NCI-H1694 (cell line): ENCODE measurements at places on chromosomes 2 and 18.

- DNase-seq, result no peak
Measured at GRCh38 chr18:9429662-9429993, 45.7 kb upstream of the RALBP1 start.

- DNase-seq, result no peak
Measured at GRCh38 chr2:233764761-233765160, 4.7 kb downstream of the UGT1A1 start.

- DNase-seq, result no peak
Measured at GRCh38 chr2:69561101-69561500, 82.4 kb downstream of the AAK1 start.

- DNase-seq, result no peak
Measured at GRCh38 chr18:46388286-46388685, 268.7 kb downstream of the LOXHD1 start.

GRCh38 chr2:207693641-207694249 lies 17.7 kb upstream of the CCNYL1 start:
- DNase-seq, result no peak

DNA sequence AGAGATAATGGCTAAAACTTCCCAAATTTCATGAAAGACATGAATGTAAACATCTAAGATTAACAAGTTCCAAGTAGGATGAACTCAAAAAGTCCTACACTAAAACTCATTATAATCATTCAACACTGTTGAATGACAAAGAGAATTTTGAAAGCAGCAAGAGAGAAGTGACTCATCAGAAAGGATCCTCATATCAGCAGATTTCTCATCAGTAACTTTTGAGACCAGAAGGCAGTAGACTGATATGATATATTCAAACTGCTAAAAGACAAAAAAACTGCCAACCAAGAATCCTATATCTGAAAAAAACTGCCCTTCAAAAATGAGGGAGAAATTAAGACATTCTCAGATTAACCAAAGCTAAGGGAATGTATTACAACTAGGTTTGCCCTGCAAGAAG lies 130.6 kb upstream of the OTX1 start:
- no peak for DNase-seq

DNA sequence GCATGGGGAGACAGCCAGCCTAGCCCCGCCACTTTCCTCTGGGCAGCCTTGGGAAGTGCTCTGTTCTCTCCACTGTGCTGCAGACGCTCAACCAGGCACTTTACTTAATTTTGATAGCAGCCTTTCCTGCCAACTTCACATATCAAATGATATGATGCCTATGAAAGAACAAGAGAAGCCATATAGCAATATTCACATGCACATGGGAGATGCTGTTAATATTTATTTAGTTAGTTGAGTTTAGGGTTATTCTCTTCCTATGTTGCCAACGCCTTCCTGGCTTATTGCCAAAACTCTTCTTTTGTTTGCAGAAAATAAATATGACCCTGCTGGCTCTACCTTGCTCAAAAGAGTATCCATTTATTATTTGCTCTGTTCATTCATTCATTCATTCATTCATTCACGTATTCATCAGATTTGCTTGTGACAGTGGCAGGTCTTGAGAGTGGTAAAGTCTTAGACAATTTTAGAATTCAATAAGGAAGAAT lies 99.3 kb downstream of the GATA6 start:
- DNase-seq, result no peak

- no peak for DNase-seq
Measured at GRCh38 chr2:221372159-221372884, 199.8 kb downstream of the EPHA4 start.

DNA sequence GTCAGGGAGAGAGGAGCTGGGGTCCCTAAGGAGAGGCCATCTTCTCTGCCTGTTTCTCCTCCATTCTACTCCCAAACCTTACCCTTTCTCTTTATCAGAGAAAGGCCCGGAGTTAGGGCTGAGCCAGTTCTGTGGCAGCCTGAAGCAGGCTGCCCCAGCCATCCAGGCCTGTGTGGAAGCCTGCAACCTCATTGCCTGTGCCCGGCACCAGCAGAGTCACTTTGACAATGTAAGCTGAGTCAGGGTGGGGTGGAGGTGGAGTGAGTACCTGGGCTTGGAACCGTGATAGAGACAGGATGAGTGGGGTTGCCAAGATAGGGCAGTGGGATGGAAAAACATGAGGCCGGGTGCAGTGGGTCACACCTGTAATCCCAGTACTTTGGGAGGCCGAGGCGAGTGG lies 5.2 kb downstream of the CHRNG start:
- DNase-seq, result no peak

GRCh38 chr18:5558851-5559250 lies 15.1 kb upstream of the EPB41L3 start:
- no peak for DNase-seq

GRCh38 chr2:96895032-96895745 lies 25.3 kb upstream of the SEMA4C start:
- no peak for DNase-seq

- DNase-seq, result no peak
Measured at GRCh38 chr2:207506426-207506825, 23.3 kb upstream of the CREB1 start.

DNA sequence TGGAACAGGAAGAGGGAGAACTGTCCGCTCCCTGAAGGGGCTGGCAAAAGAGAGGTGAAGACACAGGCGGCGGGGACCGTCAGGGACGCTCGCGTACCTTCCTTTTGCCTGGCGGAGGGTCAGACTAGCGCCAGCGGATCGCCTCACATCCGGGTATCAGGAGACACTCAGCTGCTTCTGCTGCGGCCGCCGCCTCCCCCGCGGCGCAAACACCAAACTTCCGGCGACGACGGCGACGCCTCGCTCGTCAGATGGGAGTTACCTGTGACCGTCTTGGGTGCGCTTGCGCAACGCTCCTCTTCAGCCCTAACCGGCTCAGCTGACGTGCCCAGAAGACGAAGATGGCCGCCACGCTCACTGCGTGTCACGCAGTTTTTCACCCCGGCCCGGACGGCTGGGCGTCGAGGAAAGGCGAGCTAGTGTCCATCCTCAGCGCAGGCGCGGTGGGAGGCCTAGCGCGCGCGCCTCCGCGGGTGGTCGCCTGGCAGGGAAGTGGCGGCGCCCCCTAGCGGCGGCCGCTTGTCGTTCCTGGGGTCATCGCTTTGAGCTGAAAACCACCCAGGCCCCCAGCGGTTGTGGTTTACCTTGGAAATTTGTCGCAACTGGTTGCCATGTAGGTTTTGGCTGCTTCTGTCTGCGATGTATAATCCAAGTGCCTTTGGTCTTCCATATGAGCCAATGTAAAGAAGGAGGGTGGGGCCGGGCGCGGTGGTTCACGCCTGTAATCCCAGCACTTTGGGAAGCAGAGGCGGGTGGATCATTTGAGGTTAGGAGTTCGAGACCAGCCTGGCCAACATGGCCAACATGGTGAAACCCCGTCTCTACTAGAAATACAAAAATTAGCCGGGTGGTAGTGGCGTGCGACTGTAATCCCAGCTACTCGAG lies at the start of gene ESCO1:
ESCO1 (minus strand) TSS at position 179 of the 885 bp plus-strand sequence. CDS start 25,861 bp downstream, outside the sequence.
- DNase-seq, result peak; percentile 86

GRCh38 chr2:116716038-116716437 lies 1098.5 kb upstream of the DDX18 start:
- no peak for DNase-seq

- no peak for DNase-seq
Measured at GRCh38 chr2:163592954-163593622, 142.7 kb downstream of the FIGN start.

DNA sequence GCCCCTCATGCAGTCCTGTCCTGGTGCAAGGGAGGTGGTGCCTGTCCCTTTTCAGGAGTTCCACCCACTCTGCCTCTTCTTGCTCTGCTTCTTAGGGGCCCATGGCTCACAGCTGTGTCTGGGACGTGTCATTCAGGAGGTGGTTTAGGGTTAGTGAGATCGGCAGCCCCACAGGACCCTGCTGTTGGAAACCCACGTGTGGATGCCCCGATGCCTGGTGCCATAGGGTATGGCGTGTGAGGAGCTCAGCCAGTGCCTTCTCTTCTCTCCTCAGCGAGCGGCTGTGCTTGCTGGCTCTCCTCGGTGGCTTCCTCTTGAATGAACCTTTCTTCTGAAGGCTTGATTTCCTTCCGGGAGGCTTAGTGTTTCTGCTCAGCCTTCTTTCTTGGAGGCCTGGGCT lies 55.2 kb downstream of the LDLRAD4 start:
- no peak for DNase-seq

- DNase-seq, result no peak
Measured at GRCh38 chr18:62768558-62768943, 53.2 kb downstream of the PHLPP1 start.

GRCh38 chr18:8519102-8519501 lies 90.1 kb upstream of the RAB12 start:
- DNase-seq, result peak; percentile 95

DNA sequence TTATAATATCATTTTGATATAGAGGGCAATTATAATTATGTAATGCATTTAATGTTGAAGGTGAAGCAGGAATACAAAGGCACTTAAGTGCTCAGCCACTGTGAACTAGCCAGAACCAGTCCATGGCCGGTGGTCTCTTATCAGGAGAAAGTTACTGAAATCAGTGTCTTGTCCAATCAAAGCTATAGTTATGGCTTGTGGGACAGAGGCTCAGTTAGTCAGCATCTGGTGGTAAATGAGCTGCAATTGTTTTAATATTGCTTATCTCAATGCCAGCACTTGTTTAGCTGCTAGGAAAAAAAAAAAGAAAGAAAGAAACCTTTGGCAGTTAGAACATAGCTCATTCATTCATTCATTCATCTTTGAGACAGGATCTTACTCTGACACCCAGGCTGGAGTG lies 3.8 kb upstream of the ALS2 start:
- DNase-seq, result no peak

- DNase-seq, result no peak
Measured at GRCh38 chr18:37525262-37525585, 40.4 kb downstream of the CELF4 start.

DNA sequence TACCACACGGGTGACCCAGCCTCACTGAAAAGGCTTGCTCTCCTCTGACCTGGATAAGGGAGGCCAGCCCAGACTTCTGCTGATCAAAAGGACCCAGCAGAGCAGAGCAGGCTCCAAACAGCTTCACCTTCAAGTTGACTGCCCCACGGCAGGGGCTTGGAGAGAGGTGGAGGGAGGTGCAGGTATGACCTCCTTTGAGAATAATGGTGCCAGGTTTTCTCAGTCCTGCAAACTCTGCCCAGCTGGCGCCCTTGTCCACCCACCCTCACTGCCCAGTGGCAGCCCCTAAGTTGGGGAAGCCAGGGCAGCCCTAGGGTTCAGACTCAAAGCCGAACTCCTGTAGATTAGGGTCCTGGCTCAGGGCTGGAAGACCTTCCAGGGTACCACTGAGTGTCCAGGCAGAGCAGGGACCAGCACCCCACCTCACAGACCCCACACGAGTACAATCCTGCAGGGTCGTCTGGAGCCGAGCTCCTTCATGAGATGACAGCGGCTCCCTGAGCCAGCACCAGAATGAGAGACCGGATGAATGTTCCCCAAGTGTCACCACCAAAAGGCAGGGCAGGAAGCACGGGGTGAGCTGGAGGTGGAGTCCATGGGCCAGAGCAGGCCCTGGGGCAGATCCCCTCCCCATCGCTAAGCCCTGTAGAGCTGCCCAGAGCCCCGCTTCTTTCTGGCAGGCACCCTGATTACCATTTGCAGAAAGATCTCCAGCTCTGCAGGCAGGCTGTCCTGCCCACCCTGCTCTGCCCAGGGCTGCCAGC lies 3.6 kb upstream of the GPC1 start:
- DNase-seq, result no peak

- DNase-seq, result no peak
Measured at GRCh38 chr18:8701546-8702118, 3.7 kb upstream of the MTCL1 start.

- no peak for DNase-seq
Measured at GRCh38 chr2:173185437-173185836, 109.8 kb downstream of the MAP3K20 start.

- DNase-seq, result no peak
Measured at GRCh38 chr2:150296770-150297546, 190.5 kb downstream of the RND3 start.

- DNase-seq, result no peak
Measured at GRCh38 chr2:129062146-129062912, 743.7 kb upstream of the HS6ST1 start.

- no peak for DNase-seq
Measured at GRCh38 chr2:233152541-233152940, 92.4 kb downstream of the INPP5D start.

- no peak for DNase-seq
Measured at GRCh38 chr2:231348704-231349373, 46.7 kb upstream of the B3GNT7 start.

DNA sequence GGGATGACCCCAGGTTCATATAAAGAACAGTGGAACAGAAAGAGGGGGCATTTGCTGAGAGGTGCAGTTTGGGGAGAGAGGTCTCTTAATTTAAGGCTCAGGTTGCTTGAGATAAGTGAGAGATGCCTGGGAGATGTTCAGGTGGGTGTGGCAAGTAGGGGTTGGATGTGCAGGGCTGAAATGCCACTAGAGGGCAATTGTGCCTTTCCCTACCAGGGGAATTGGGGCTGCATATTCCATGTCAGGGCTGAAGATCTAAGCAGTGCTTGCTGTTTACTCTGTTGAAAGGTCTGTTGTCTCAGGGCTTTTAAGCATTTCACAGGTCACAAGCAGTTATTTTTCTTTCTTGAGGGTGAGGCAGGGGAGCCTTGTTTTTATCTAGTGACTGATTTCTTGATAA lies 7.8 kb downstream of the CCDC85A start:
- peak; percentile 62 for DNase-seq

DNA sequence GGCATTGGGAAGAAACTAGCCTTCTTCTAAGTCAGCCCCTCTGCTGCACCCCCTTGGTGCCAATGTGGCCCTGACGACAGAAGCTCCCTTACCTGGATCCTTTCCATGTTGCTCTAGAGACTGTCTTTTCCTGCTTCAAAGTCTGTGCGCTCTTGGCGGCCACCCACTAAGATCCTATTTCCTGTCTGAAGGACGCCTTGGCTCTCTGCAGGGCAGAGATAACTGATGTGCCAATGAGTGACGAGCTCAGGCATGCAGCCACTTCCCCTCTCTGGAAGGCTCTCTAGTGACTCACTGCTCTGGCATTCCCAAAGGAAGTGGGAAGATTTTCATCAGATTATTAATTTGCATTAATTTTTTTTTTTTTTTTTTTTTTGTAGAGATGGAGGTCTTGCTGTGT lies 273.5 kb downstream of the CDH20 start:
- DNase-seq, result no peak

GRCh38 chr18:61893309-61893970 lies 633 bp upstream of the RNF152 start:
- DNase-seq, result no peak

DNA sequence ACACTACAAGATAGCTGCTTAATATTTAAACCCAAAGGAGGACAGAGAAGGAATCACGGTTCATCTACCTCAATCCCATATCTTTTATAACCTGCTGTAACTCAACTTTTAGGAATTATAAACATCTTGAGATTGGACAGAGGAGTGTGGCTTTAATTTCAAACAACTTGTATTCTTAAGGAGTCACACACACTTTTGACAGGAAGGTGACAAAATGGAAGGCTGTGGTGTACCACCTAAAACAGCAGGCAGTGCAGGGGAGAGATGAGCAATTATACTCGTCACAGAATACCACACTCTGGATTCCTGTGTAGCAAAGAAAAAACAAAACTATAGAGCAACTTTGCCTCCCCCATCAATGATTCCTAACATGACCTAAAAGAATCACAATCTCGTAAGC lies 194.8 kb downstream of the ZEB2 start:
- DNase-seq, result no peak

GRCh38 chr2:44016282-44016681 lies 20.5 kb upstream of the LRPPRC start:
- no peak for DNase-seq

GRCh38 chr2:230929381-230930148 lies 4.5 kb upstream of the GPR55 start:
- no peak for DNase-seq
